ENCODE measurements at places on chromosomes 4 and X.

DNA sequence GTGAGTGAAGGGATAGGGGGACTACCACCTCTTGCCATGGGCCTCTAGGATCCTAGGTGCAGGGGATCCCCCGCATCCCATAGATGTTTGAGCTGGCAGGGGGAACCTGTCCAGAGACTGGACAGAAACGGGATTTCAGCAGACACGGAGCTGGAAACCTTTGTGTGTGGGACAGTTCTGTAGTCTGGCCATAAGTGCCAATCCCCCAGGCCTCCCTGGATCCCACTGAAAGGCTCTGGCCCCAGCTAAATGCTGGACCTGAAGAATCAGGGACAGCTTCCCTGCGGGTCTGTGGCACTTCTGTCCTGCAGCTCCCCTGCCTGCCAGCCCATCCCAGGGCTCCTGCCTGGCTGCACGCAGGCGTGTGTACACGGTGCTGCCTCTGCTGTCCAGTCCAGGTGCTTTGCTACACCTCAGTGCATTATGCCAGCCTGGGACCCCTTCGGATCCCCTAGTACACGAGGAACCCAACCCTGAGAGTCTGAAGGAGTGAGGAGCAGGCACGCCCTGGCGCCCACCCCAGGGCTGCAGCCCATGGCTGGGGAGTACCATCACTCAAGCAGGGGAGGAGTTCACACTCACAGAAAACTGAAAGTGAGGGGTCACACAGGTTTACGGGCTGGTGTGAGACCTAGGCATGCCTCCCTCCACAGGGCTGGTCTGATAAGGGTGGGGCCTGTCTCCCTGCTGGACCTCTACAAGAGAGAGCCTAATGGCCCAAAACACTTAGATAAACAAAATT, 703.0 kb downstream of the ARAP2 start:
- no peak for DNase-seq

DNA sequence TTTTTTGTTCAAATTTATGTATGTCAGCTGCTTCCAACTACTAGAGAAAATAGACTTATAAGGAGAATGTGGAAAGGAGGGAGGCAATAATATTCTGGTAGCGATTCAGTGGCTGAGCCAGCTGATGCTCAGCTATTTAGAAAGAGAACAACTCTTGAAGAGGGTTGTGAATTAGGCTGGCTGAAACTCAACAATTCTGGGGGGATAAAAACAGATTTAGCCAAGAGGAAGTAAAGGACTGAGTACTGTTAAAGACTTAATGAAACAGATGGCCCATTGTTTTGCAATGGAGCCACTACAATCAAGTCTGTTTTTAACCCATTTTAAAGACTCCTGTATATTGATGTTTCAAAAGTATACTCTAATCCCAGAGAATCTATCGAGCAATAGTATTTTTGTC, 1058.9 kb downstream of the C4orf33 start:
- DNase-seq, result no peak

GRCh38 chrX:86102341-86102740, 45.9 kb upstream of the DACH2 start:
- no peak for DNase-seq

DNA sequence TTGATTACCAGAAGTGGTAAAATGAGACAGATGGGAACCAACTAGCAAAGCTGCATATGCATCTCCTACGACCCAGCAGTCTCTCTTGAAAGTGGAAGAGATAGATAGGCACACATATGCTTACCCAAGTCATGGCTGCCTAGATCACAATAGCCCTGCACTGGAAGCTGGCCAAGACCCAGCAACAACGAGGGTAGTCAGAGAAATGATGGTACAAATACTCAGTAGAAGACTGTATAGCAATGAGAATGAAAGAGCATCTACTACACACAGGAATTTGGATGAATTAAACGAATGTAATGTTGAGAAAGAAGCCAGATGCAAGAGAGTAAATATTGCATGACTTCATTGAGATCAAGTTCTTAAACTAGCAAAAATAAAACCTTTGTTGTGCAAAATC, 100.3 kb upstream of the FAT1 start:
- DNase-seq, result no peak

DNA sequence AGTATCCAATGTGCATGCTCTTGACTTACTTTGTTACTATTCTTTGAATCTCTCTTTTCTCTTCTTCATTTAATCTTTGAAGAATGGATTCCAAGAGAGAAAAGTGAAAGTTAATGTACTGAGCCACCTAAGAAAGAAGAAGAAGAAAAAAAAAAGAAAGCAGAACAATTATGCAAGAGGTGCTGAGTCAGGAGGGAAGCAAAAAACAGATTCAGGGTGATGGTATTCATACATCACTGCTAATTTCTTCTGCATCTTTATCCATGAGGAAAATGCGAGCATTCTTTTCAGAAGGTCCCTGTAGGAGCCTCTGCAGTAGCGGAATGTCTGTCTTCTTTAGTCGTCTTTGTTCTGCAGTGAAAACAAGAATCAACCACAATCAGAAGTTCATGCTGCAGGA, 43.9 kb downstream of the RASSF6 start:
- DNase-seq, result peak; percentile 11

DNA sequence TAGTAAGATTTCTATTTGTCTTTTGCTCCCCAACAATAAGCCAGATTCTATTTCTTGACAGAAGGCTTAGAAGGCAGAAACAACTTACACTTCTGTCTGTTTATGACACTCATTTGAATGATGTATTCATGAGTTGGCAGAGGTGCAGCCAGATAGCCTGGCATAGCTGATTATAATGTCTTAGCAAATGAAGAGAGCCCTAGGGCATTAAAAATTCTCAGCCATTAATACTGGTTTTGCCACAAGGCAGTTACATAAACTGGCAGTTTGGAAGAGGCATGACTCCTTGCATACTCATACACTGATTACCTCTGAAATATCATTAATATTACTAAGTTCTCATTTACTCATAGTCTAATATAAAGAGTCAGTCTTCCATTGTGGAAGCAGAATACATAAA, 728.5 kb upstream of the NDST4 start:
- no peak for DNase-seq

DNA sequence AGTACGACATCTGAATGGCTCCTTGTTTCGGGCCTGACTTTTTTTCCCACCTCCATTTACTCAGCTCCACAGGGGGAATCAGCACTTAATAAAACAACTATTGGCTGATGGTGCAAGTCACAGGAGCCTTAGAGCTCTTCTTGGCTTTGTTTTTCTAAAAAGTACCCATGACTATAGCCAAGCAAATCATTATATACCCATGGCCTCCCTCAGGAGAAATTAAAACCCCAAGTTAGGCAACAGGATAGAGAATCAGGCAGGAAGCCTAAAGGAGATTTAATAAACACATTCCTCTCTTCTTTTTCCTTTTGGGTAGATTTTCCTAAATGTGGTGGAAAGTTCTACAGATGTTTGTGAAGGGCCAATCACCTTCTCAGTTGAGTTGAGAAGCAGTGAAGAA, 91.9 kb upstream of the RBPJ start:
- DNase-seq, result no peak

- no peak for DNase-seq
Measured at GRCh38 chr4:101141230-101141629, 206.1 kb downstream of the PPP3CA start.

DNA sequence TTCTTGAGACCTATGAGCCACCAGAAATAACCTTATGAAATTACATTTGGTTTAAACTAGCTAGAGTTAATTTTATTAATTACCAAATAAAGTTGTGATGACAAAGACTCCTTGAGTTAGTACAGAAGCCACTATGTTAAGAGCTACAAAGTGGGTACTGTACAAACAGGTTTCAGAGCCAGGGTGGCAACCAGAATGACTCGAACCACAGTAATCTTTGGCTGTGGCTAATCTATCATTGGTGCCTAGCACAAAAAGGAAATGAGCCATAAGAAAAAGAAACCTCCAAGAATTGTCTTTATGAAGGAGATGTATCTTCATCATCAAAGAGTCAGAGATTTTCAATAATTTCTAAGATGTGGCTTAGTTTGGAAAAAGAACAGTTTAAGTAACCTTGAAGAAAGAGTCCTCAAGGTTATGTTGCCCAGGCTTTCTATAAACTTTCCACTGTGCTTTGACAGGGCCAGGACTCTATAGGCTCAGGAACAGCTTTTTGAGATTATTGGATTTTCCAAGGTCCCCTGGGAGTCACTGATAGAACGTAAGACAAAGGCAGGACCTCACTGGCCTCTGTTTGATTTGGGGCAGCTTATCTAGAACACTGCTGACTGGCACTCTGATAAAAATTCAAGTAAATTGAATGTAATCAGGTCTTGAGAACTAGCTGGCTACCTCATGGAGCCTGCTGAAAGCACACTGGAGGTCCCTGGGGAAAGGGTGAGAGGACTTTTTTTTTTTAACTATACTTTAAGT, 777.7 kb downstream of the STIM2 start:
- peak; percentile 25 for DNase-seq

DNA sequence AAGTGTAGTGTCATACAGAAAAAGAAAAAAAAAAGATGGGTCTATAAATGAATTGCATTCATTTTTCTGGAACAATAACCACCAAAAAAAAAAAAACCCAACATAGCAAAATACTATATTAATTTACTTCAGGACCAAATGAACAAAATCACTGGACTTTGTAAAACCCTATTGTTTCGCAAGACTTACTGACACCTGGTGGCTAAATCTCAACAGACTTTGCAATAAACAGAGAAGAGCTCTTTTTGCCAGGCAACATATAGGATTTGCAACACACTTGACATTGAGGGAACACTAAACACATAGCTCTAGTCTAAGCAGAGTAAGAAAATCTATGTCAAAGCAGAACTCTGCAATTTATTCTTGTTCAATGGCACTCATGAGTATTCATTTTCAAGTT, 990.2 kb downstream of the STPG2 start:
- DNase-seq, result peak; percentile 37

- no peak for DNase-seq
Measured at GRCh38 chr4:32994981-32995881, 2275.1 kb downstream of the PCDH7 start.

GRCh38 chrX:131394384-131394783, 105.3 kb upstream of the IGSF1 start:
- no peak for DNase-seq

DNA sequence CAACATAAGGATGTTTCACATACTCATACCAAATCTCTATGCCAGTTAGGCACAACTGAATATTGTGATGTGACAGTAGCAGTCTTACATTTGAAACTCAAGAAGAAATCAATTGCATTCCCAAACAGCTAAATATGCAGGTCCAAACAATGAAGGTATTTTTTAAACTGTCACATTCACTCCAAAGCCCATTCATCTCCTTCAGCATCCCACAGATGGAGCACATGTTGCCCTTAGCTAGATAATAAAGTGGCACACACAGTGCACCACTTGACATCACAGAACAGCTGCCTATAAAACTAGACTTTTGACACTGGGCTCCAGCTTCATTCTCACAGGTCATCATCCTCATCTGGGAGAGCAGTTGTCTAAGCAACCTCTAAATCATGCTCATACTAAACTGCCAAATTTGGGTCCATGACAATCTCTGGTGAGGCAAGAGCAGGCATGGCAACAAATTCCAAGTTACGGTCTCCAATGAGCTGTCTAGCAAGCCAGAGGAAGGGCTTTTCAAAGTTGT, 26.2 kb upstream of the ARHGEF6 start:
- DNase-seq, result no peak

DNA sequence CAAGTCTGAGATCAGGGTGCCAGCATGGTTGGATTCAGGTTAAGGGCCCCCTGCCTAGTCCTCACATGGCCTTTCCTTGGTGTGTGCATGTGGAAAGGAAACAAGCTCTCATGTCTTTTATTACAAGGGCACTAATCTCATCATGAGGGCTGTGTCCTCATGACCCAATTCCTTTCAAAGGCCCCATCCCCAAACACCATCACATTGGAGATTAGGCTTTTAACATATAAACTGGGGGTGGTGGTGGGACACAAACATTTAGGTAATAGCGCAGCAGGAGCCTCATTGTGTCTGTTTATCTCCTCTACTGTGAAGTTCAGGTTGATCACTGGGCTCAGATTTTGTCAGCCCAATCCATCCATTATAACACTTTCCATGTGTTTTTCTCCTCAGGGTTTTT, 41.0 kb downstream of the BEX3 start:
- no peak for DNase-seq

DNA sequence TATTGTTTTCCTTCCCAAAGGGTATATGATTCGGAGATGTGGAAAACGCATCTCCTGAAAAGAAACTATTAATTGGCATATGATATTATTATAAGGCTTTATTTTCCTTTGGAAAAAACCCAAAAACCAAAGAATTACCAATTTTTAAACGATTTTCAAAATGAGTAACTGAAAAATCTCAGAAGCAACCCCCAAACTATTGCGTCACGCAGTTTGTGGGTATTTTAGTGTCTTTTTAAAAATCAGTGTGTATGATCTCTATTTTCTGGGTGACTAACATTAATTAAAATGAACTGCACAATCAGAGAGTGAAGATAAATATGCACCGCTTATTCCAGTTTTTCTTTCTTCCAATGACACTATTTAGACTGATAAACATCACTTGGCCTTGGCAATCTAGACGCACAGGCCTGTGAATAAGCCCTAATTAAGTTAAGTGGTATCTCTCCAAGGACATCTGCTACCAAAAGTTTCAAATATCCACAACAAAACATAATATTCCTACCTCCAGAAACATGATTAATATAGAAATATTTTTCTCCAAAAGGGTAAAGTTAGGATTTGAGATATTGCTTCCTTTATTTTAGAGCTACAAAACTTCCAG, 511.5 kb upstream of the FAM241A start:
- no peak for DNase-seq

DNA sequence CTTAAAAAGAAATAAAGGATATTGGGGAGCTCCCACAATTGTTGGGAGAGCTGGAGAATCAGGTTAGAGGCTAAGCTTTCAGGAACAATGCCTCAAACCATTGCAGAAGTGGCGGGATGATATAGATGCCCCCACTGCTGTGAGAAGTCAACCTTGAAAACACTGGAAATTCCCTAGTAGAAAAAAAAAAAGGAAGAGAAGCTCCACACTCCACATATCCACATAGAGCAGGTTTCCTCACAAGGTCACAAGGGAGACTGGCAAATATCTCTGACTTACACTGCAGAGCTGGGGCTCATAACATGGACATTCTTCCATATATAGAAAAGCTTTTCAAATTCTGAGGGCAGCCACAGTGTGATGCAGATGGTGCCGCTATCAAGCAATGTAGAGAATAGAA, 22.7 kb upstream of the OGT start:
- DNase-seq, result no peak

DNA sequence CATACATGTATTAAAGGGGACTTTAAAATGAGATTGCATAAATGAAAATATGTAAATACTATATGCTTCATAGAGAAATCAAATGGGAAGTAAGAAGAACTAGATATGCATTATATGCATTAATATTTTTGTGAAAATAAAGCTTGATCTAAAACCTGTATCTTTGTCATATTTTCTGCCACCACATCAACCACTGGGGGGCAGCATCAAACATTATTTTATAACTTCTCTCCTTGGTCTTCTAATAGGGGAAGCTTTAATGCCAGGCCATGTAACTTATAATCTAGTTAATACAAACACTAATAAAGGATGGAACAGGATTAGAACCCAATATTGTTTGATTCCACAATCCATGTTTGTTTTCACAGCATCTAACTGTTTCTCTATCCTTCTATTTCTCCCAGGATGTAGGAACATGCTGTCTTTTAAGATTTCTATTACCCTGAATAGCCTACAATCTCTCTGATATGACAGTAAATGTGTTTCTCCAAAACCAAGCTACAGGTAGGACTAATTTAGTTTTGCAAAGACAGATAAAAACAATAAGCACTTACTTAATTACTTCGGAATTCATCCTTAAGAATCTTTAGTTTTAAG, 10.0 kb downstream of the QRFPR start:
- DNase-seq, result peak; percentile 58

All from astrocyte of the hippocampus (primary cell).